Stimulated activated CD4-positive, alpha-beta T cell treated with anti-CD3 and anti-CD28 coated beads, Interleukin-12 subunit alpha, Interleukin-12 subunit beta, amount 100 ng/mL, for 48 hours (primary cell): ENCODE measurements at places on chromosomes 7 and 10.
A peak's percentile ranks its signal among the peaks of the same experiment; 100 is the strongest.

DNA sequence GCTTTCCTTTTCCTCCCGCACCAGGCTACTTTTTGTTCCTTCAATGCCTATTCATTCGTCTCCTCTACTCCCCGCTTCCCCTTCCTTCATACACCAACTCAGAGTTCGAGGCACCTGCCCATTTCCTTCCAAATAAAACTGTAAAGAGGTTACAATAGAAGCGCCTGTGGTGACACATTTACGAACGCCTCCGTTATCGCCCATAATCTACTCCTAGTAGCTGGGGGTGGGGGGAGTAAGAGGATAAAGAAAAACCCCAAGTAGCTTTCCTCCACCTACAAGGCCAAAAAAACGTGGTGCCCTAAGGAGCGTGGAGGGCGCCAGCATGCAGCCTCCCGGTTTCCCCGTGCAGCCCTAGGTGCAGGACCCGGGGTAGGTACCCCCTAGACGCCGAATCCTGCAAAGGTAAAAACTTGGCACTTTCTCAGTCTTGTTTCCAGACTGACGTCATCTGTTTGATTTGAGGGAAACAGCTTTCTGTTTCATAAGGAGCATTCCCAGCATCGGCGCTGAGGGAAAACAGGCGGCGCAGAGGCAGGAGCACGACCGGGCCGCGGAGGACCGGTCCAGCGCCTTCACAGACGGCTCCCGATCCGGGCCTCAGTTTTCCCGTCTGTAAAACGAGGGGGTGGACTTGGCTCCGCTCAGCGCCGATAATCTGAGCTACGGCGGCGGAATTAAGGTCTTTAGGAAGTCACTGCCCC, 922 bp downstream of the PPA1 start:
- DNase-seq, result peak; percentile 27

- DNase-seq, result no peak
Observed at GRCh38 chr7:98294798-98295382, 13.4 kb downstream of the BRI3 start.

GRCh38 chr10:84654671-84655070, 326.3 kb downstream of the CCSER2 start:
- DNase-seq, result no peak

DNA sequence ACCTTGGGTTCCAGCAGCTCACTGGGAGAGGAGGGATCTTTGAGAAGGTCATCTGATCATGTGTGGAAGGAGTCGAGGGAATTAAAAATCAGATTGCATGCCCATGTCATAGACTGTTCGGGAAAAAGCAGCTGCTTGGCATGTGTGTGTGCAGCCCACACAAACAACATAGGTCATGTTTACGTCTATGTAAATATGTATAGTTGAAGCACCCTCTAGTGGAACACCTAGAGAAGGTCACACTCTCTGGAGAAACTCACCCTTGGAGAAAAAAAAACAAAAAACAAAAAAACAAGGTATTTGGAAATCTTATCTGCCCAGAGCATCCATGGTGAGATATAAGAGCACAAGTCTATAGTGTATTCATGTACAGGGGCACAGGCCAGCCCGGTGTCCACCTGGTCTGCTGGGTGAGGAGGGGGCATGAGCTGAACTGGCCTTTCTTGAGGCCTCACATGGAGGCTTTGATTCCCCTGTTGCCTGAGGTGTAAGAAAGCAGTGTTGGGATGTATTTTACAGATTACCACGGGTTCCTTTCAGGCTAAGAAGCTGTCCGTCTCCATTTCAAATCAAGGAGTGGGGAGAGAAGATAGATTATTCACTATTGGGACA, 98.0 kb downstream of the NPY start:
- DNase-seq, result no peak

DNA sequence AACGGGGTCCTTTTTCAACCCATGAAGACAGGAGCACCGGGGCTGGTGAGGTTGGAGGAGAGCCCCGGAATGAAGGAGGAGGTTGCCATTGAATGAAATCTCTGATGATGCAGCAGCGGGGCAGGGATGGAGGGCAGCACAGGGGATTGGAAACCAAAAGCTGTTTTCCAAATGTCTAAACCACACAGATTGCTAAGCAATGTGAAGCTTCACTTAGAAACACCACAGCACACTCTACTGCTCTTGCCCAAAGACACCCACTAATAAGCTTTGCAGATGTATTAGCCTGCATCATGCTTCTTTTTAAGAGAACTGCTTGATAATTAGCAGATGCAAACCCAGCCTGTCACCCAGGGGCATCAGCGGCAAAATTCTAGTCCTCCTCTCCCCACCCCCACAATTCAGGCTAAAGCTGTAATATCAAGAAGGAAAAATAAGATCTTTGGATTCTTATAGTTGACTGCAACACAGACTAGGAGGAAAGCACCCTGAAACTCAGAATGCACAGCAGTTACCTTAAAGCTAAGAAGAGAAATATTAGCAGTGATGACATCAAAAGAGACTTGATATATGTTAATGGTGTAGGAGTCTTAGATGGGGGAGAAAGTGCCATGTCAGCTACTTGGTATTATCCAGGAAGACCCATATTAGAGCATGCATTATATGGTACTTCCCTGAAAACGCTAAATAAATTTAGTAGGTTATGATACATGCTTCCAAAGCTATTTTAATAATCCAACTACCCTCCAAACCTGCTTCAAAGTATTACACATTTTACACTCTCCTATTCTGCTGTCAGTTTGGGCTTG, 666.7 kb downstream of the KCNMA1 start:
- DNase-seq, result no peak

GRCh38 chr10:123187781-123188180, 33.6 kb downstream of the BUB3 start:
- DNase-seq, result no peak

GRCh38 chr7:123485721-123486120, 48.7 kb downstream of the IQUB start:
- no peak for DNase-seq

DNA sequence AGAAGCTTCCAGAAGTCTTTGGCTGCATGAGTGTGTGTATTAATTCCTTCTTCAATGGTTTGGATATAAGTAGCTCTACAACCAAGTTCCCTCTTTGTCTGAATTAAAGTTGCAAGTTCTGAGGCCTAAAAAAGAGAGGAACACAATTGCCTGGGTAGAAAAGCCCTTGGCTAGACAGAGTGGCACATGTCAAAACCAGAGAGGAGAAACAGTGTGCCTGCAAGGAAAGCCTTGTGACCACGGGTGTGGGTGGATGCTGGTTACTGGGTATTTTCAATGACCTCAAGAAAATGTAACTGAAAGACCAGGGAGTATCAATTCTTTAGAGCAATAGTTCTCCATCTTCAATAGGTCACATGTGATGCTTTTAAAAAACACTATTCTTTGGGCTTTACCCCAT, 148.3 kb downstream of the SVIL start:
- peak; percentile 31 for DNase-seq

DNA sequence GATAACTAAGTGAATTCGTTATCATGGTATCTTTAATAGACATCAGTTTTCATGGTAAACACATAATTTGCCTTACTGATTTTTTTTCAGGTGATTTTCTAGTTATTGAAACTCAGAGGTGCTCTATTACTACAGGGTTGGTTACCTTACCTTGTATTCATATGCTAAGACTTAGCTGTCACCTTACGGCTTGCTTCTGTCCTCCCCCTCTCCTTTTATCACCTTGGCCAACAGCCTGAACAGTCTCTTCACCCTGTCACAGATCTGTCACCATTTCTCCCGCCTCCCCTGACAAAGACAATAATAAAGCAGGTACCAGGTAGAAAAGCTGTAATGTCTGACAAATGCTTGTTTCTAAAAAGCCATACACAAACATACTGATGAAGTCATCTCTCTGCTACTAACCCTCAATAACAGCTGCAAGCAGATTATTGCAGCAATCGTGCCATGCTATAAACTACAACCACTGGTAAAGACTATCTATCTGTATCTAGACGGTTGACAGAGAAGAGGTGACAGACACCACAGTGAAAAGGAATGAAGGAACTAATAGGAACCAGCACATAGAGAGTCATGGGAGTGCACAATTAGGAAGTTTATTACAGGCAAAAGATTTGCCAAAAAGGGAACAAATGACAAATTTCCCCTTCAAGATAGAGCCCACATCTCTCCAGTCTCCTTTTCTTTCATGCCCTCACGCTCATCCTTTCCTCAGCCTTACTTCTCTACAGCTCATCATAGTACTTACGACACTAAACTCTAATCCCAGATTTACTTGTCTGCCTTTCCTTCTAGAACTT, 57.2 kb downstream of the ARHGAP12 start:
- no peak for DNase-seq

GRCh38 chr7:102814025-102814471, 65.2 kb downstream of the FAM185A start:
- no peak for DNase-seq

- DNase-seq, result no peak
Observed at GRCh38 chr7:151706277-151707104, 170.4 kb downstream of the PRKAG2 start.

DNA sequence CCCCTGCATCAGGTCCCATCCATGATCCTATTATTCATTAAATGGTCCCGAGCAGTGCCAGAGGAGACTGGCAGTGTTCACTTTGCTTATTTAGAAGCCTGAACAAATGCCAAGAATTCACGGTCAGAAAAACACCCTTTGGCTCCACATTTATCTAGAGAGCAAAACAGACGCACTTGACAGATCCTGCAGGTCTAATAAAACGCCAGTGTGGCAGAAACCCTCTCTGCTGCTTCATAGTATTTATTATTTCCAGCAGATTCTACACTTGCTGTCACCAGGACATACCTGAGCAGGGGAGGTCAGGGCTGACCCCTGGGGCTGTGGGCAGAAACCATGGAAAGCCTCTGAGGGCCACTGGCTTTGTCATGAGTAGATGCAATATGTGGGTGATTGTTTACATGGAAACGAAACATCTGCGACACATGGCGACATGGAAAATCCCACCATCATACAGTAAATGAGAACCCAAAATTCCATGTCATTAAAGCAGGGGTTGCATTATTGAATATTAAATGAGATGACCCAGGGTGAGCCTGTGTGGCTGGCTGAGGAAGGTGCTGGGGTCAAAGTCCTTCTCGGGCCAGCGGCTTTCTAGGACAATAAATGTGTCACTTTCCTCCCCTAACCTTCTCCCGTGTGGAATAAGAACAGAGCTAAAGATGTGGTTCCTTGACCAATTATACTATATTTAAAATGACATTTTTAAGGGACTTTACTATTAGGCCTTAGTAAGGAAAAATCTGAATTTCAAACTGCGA, 205.9 kb upstream of the SVIL start:
- DNase-seq, result no peak

- no peak for DNase-seq
Observed at GRCh38 chr10:70791386-70792039, 6.3 kb upstream of the TBATA start.

DNA sequence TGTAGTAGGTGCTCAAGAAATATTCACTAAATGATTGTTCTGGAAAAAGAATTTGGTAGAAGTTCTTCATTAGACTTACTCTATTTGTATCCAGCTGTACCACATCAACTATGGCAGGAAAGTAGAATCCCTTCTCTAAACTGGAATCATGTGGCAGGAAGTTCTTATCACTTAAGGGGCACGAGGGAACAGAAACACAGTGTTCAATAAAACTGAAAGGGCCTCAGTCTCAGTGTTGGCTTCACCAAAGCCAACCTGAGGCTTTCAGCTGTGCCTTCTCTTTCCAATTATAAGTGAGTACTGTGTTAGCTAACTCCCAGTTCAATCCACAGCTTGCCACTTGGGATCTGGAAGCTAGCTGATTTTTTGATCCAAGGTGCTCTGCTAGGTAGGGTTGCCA, 257.6 kb upstream of the LRGUK start:
- no peak for DNase-seq

DNA sequence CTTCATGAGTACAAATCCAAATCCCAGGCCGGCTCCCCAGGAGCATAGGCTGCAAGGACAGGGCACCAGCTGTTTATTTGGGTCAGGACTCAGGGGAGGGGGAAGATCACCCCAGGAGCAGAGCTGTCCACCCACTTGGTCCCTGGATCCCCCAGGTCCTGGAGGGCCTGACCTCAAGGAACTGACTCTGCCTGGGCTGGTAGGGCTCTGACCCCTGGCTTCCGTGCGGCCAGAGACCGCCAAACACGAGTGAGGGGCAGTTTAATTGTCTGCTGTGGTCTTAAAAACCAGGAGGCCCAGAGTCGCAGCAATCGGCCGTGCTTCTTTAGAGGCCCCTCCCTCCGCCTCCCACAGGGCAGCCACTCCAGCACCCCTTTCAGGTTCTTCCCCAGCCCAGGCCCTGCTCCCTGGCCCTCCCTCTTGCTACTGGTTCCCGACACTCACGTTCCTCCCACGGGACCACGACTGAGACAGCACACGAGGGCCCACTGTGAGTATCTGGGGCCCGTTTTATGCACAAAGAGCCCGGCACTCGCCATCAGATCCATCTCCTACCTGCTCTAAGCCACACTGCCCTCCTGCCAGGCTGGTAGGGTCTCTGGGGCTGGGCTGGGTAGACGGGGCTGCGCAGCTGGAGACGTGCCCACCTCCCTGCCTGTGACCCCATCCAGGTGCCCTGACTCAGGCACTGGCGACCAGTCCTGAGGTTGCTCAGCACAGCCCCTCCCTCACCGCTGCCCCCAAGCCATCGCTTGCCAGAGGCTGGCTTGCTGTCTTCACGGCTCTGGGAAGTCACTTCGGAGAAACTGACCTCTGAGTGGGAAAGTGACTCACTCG, 30.0 kb upstream of the CFAP46 start:
- DNase-seq, result no peak

GRCh38 chr10:4770801-4771553, 55.0 kb upstream of the AKR1E2 start:
- no peak for DNase-seq

GRCh38 chr7:50497968-50498367, 47.8 kb upstream of the FIGNL1 start:
- DNase-seq, result no peak

DNA sequence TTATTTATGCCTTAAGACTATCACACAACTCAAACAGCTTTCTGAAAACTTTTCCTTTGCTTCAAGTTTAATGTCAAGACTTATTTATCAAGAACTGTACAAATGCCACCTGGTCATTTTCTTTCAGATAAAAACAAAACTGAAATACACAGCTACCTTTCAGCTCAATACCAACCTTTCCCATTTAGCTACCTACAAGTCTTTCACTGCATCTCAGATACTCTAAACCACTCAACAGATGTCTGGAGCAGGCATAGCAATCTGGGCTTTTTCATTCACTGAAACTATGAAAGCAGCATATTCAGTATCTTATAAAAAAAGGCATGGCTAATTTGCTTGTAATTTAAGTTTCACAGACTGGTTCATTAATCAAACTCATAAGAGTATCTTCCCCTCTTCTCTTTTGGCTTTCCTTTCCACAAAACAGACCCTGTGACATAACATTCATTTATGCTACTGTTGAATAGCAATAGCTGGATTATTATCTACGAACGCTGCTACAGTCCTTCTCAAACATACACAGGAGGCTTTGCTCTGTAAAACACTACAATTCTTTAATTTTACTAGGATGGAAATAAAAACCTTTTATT, 8.2 kb downstream of the TRA2A start:
- no peak for DNase-seq

GRCh38 chr10:62554632-62555199, 180.5 kb downstream of the ZNF365 start:
- no peak for DNase-seq

DNA sequence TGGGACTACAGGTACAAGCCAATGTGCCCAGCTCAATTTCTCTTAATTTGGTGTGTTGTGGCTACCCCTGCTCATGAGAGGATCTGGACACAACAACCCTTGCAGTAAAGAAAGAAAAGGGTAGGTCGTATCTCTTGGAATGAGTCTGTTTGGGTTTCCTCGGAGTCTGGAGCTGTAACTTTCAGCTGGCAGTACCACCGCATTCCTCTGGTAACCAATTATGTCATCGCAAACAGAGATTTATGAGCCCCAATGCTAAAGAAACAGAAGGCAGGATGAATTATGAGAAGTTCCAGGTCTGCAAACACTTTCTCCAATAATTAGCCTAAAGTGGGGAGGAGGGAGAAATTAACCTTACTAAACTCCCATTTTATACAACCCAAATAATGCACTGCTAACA, 186.6 kb upstream of the NRP1 start:
- DNase-seq, result no peak
